ENCODE measurements at places on chromosomes 7 and 10.

DNA sequence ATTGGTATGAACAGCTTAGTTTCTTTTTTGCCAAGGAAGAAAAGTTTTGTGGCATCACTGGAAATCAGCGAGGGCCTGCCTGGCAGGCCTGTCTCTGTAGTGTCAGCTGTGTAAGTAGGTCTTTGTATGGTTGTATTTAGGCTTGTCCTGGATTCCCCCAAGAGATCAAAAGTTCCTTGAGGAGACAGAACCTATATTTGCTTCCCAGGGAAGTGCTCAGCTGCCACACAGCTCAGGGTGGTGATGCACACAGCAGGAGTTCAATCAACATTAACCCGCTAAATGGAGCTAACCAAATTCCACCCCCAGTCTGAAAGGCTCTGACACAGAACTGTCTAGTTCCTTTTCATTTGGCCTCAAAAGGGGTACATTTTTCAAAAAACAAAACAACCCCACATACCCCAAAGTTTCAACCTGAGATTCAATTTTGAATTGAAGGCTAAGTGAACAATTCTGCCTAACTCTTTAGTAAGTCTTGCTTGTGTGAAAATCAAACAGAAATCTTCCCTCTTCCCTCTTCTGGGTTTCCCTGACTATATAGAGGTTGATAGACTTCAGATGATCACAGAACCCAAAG, 124.4 kb downstream of the CLEC2L start:
- no peak for DNase-seq

DNA sequence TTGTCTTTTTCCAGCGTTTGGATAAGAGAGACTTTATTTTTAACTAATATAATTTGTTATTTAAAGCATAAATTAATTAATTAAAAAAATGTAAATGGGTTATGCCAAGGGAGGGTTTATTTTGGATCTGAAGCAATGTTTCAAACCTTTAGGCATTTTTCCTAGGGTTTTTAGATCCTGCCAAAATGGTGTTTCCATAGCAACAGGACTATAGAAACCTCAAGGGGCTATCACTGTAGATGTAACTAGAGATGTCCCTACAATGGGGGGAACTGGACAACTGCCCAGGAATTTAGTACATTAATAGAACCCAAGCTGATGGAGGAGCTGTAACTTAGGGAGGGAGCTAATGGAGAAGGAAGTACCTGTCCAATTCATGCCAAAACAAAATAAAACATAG, 57.3 kb downstream of the SLC39A12 start:
- DNase-seq = no peak

GRCh38 chr7:55557666-55558188, 14.6 kb downstream of the VOPP1 start:
- DNase-seq = no peak

DNA sequence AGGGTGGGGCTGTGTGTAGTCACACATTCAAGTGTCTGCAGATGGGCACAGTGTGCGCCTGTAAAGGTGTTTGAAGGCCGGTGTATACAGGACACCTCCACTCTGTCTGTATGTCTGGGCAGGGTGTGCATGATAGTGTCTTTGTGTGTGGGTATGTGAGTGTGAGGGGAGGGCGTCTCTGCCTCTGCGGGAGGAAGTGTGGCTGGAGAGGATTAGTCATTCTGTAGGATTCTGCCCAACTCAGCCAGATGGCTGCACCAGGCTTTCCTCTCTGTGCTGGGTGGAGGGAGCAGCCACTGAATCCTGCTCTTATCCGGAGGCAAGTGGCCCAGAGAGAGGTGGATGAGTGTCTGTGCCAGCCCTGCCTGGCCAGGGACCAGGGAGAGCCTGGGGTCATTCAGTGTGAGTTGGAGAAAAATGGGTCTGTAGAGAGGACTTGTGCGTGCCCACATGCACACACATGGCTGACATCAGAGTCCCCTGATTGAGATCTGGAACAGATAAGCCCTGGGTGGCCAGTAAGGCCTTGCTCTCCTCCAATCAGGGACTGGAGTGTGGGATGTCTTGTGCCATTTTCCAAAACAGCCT, 1.7 kb downstream of the SFXN3 start:
- peak; percentile 59 for DNase-seq

- no peak for DNase-seq
Observed at GRCh38 chr10:4020631-4021030, 235.6 kb upstream of the KLF6 start.
